Heart right ventricle (tissue), 16 donors: ENCODE measurements at places on chromosomes 2 and 18. TPM values are rescaled to one million over a fixed set of nuclear protein-coding genes. Genes with fewer than 3 reads are reported as not detected.

The AP1S3 gene
- 0.23 TPM for total RNA-seq

The PDE11A gene
- 0.89 TPM for total RNA-seq

GRCh38 chr2:140122001-140122400, 1341.8 kb upstream of the NXPH2 start:
- no peaks in the 10 kb centered on the region for H3K27me3 ChIP-seq
- no peak overlapping the region for H3K27ac ChIP-seq
- no peaks in the 10 kb centered on the region for H3K4me1 ChIP-seq
- H3K4me3 ChIP-seq = no peak overlapping the region

GRCh38 chr18:39942702-39943101, 2012.3 kb upstream of the PIK3C3 start:
- no peak for DNase-seq
- no peaks in the 10 kb centered on the region for H3K27me3 ChIP-seq
- no peak overlapping the region for H3K4me3 ChIP-seq
- no peaks in the 10 kb centered on the region for H3K4me1 ChIP-seq

DNA sequence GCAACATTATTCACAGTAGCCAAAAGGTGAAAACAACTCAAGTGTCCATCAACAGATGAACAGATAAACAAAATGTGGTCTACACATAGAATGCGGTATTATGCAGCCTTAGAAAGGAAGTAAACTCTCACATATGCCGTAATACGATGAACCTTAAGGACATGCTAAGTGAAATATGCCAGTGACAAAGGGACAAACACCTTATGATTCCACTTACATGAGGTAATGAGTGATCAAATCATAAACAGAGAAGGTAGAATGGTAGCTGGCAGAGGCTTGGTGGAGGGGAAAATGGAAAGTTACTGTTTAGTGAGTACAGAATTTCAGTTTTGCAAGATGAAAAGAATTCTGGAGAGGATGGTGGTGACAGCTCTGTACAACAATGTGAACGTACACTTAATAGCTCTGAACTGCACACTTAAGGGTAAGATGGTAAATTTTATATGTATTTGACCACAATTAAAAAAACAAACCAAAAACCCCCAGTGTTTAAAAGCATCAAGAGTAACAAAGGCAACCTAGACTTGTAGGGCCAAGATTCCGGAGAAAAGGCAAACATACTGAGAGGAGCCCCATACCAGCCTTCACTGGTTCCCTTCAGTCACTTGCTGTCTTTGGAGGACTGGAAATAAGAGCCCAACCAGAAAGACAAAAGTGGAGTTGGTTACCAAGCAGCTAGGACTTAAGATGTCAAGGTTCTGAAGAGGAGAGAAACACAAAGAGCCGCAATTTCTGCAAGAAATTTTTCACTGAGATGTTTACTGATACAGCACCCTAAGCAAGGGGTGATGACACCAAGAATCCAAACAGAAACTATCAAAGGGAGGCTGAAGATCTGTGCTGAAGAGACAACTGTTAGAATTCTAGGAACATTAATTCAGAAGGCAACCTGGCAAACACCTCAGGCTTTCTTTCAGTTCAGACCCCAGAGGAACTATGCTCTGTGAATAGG, 61.3 kb downstream of the CUL3 start:
- H3K27me3 ChIP-seq = no peaks in the 10 kb centered on the region
- H3K4me1 ChIP-seq = peaks cover 17% of the 10 kb centered on the region
- H3K27ac ChIP-seq = no peak overlapping the region
- no peak overlapping the region for H3K4me3 ChIP-seq
- no peak for DNase-seq

GRCh38 chr2:48693645-48694044, 61.9 kb downstream of the LHCGR start:
- H3K36me3 ChIP-seq = no peaks in the 10 kb centered on the region
- no peaks in the 10 kb centered on the region for H3K4me1 ChIP-seq
